ENCODE measurements at places on chromosomes 2 and 18.

DNA sequence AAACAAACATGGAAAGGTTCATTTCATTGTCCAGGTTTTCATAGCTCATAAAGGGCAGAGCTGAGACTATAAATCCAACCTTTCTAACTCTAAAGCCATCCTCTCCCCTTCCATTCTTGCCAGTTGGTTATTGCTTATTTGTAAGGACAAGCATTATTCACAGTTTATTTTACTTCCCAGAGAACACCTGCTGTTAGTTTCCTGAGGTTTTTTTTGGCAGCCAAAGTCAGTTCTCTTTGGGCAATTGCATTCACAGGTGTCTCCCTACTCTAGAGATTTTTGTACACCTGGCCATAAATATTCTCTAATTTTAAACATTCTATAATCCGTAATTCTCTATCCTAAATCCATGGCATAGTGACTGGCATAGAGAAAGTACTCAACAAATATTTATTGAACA lies 87.3 kb upstream of the SPHKAP start:
- DNase-seq = no peak

- no peak for DNase-seq
These were observed 158.5 kb downstream of the FTCDNL1 start for GRCh38 chr2:199692489-199692888.

DNA sequence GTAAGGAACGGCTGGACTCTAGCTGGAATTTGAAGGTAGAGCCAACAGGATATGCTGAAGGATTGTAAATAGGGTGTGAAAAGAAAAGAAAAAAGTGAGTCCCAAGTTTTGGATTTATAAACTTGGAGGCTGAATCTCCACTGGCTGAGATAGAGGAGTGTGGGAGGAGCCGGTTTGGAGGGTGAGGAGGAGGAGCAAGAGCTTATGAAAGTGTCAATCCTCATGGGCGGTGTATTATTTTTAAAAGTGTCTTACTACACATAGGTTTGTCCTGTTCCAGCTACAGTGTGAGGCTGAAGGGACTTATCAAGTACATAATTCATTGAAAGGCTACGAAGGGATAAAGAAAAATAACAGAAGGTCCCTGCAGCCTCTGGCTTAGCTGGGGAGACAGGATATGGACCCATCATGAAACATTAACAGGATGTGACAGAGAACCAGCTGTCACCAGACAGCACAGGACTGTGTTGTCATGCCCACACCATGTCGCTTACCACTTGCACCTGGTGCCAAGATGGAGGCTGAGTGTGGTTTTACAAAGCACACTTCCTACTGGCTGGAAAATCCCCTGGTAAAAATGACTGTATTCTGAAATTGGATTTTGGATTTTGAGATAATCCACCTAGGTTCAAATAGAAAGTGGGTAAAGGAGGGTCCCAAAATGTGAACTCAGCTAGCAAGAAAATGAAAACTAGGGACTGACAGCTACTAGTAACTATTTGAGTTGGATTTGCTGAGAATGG lies 2.5 kb upstream of the MREG start:
- peak; percentile 65 for DNase-seq

- no peak for DNase-seq
These were observed 1.6 kb downstream of the CDH2 start for GRCh38 chr18:28175150-28175929.

DNA sequence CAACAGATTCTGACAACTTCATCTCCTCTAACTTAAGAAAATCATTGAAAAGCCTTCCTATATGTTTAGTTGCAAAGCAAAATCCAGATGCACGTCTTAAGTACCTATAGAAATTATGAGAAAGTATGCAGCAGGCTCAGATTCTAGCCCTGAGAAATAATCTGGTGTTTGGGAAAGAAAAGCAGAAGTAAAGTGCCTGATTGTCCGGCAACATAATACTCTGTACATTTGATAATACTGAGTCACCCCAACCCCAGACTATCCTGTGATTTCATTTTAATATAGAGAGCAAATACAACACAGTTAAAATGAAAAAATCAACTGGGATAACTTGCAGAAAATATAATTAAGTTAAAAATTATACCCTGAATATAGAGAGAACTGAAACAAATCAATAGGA lies 13.5 kb downstream of the RFX8 start:
- no peak for DNase-seq

- peak; percentile 56 for DNase-seq
These were observed 42.3 kb upstream of the ATIC start for GRCh38 chr2:215269397-215270117.

DNA sequence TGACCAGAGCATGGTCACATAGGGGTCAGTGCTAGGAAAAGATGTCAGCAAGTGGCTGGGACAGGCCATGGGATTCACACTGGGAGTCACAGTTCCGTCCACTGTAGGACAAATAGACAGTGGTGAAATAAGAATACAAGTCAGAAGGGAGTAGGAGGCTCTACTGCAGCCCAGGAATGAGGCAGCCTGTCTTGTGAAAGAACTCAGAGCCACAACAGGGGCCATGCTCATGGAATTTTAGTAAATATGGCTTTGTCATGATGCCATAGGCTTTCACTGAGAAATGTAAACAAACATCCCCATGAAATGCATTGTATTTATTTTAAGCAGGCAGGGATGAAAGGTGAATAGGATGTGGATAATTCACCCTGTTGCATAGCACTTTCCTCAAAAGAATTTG lies 504.3 kb downstream of the SOX11 start:
- no peak for DNase-seq

GRCh38 chr18:32249147-32249929 lies 59.5 kb downstream of the MEP1B start:
- no peak for DNase-seq

GRCh38 chr2:233976690-233977294 lies 59.6 kb downstream of the TRPM8 start:
- DNase-seq = peak; percentile 47

DNA sequence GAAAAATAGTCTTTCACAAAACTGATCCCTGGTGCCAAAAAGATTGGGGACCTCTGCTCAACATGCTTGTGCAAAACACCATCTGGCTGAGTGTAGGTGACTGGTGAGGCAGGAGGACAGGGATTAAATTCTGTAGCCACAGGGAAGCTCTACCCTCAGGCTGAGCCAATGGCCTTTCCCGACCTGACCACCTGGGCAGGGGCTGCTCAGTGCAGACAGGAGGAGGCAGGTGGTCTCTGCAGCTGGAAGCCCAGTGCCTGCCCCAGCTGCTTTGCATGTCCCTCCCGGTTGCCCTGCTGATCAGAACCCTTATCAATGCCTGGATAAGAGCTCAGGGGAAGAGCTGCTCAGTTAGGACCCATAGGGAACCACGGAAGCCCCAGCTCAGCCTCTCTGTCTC lies 235.3 kb downstream of the ANKRD36 start:
- no peak for DNase-seq

GRCh38 chr2:50991602-50992001 lies 40.3 kb downstream of the NRXN1 start:
- DNase-seq = no peak

DNA sequence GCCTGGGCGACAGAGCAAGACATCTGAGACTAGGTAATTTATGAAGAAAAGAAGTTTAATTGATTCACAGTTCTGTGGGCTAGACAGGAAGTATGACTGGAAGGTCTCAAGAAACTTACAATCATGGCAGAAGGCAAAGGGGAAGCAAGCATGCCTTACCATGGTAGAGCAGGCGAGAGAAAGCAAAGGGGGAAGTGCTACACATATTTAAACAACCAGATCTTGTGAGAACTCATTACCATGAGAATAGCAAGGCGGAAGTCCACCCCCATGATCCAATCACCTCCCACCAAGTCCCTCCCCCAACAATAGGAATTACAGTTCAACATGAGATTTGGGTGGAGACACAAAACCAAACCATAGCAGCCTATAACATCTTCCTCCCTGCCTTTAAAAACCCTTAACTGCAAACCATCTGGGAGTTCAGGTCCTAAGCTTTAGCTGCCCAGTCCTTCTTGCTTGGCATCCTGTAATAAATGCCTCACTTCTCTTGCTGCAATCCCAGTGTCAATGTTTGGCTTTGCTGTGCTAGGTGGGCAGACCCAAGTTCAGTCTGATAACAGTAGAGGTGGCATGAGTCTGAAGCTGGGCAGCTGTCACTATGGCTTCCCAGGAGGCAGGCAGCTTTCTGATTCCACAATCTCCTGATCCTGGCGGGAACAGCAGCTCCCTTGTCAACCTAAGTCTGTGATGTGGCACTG lies 11.2 kb upstream of the SP5 start:
- no peak for DNase-seq
